ENCODE measurements at places on chromosomes 7 and 10.

- no peak for DNase-seq
Measured at GRCh38 chr10:72564596-72564995, 61.3 kb downstream of the MICU1 start.

GRCh38 chr7:40211276-40212003 is 76.6 kb downstream of the SUGCT start:
- DNase-seq: no peak

DNA sequence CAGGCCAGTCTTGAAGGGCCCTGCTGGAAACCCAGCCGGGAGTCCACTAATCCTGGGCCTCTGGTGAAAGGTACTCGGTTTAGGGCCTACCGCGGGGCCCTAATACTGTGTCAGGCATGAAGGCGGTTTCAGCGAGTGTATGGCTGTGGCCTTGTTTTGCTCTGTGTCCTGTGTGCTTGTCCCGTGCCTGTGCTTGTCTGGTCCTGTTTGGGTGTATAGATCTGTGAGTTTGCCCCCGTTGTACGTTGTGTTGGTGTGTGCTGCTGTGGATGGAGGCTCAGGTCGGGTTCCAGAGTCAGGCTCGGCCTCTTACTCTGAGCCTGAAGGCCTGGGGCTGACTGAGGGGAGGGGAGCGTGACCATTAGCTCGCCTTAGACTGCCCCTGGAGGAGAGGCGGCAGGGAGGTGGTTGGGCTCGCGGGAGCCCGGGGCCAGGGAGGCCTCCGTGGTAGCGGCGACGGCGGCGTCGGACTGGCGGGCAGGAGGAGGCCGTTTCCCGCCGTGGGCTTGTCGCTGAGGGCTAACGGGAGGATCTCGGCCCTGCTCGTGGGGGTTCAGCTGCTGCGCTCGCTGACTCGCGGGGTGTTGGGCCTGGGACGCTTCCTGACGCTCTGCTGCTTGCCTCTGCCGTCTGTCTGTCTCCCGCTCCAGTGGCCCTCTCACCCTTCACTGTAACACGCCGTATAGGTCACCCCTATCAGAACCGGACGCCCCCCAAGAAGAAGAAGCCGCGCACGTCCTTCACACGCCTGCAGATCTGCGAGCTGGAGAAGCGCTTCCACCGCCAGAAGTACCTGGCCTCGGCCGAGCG is 2.6 kb downstream of the TLX1 start:
- no peak for DNase-seq

- no peak for DNase-seq
Measured at GRCh38 chr7:145978769-145979168, 137.8 kb upstream of the CNTNAP2 start.

DNA sequence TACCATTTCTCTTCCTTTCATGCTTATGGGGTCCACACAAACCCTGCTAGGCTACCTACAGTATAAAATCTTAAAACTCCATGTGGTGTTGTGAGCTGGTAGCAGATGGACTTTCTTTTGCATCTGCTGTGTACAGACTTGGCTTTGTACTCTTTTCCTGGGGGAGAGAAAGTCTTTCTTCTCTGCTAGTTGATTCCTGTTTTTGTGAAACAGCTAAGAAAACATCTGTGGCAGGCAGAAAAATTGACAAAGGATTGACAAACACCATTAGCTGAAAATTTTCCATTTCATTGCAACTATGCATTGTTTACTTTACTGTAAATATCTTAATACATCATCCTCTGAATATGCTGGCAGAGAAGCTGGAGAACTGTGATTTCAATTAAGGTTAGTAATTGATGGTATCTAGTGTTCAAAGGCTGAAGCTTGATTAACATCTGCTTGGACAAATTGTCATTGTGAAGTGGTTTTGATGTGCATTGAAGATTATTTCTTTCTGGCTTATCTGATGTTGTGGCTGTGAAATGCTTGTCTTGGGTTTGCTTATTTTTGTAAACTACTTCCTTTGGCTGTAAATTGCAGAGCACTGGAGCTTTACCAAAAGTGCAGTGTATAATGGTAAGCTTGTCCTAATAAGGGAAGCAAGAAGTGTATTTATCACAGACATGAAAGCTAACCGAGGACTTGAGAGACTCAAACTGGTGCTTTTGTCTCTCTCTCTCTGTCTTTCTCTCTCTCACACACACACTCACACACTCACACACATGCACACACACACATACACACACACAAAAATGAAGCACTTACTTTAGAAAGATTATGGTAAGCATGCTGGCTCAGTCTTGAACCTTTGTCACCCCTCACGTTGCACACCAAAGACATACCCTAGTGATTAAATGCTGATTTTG is at the start of gene FOXP2:
Gene FOXP2 (plus strand): TSS at position 660 of the 908 bp plus-strand sequence. CDS start 11,697 bp downstream, outside the sequence.
- peak; percentile 97 for DNase-seq

DNA sequence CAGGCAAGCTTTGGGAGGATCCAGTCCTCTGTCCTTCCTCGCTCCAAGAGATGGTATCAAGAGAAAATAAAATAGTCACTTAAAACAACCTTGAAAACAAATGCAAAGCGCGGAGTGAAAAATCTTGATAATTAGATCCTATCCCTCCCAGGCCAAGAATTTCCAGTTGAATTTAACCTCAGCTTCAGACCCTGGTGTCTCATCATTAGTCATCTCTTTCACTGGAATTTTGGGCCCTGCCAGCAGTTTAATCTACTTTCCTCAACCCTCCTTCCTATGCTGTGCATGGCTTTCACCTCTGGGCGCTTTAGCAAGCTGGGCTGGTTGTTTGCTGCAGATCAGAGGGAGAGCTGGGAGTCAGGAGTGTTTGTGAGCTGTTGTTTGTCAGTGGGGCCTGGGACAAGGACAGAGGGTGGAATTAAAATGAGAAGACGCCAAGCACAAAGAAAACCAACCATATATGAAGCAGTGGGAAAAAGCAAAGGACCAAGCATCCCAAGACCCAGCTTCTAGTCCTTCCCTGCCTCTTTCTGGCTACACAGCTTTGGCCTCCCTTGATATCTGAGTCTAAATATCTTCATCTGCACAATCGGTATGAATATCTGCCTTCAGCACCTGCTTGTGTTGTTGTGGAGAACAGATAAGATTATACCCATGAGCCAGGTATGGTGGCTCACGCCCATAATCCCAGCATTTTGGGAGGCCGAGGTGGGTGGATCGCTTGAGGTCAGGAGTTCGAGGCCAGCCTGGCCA is 13.5 kb downstream of the MYOF start:
- no peak for DNase-seq

DNA sequence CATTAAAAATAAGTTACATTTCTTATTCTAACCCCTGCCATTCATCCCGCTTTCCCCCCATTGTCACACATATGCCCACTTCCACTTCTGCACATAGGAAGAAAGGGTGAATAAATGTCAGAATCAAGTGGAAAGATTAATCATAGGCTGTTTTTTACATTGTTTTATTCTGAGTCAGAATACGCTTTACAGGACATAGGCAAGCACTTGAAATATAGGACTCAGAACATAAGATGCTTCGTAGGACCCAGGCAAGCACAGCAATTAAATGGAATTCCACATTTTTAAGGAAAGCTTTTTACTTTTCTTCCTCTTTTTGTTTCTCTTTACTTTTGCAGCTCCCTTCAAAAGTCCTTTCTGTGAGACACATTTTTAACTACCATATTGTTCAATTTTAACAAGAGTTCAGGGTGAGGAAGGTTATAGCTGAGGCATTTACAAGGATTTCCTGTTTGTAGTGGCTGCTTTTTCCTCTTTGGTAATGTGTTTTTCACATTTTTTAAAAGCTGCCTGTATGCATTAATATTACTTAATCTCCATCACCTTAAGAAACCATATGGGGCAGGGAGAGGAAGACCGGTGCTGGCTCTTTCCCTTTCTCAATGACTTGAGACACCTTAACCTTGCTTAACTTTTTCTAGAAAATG is 130.0 kb downstream of the TES start:
- no peak for DNase-seq

DNA sequence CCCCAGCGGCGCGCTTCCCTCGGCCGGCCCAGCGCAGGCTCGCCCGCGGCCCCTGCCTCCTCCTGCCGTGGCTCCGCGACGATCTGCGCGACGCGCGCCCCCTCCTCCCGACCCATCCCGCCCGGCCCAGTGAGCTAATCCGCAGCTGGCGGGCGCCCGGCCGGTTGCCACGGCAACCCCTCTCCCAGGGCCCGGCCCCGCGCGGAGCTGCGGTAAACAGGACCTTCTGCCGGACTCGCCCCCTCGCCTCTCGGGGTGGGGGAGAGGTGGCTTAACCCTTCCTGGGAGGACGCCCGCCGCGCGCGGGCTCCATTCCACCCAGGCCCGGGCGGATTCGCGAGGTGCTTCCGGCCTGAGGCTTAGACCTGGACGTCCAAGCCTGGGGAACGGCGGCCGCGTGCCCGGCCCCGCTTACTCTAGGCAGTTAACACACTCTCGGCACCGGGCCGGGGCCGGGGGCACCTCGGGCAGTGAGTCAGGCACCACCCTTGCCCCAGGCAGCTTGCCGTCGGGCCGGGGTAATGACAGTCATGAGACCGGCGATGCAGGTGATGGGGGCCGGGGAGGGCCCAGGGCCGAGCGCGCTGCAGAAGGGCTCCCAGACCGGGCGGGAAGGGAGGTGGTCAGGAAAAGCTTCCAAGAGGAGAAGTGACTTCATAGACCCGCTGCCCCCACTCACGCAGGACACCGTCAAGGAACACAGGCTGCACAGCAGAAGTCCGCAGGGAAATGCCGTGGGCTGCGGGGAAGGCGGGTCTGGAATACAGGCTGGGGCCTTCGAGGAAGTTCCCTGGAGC is at the start of gene DENND2A:
Gene DENND2A (minus strand): TSS at position 87 of the 797 bp plus-strand sequence. CDS start 38,416 bp downstream, outside the sequence.
- peak; percentile 43 for DNase-seq

GRCh38 chr7:102874966-102875365 is 37.8 kb upstream of the LRRC17 start:
- no peak for DNase-seq

DNA sequence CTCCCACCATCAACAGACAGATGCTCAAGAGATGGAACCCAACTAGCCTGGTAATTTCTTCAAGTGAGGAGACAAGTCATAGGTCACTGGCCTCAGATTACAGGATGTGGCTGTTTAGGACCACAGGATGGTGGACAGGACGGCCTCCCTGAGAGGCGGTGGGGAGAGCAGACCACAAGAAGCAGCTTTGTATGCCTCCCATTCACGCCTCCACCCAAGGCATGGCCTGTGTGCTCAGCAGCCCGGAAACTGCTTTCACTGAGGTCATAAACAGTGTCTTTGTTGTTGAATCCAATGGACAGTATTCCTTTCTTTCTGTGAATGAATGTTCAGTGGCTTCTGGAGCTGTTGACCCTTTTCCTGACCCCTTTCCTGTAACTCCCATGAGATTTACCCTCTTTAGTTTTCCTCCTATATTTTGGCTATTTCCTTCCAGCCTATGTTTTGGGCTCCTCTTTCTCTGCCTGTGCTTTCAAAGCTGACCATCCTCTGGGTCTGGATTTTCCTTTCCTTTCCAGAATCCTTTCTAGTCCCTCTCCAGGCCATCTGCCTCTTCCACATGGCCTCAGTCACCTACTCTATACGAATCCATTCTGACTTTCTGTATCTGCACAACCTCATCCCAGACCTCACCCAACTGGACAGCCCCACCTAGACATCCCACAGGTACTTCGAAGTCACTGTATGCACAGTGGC is 32.4 kb upstream of the INPP5F start:
- no peak for DNase-seq

- no peak for DNase-seq
Measured at GRCh38 chr10:32516567-32517495, 70.9 kb downstream of the CCDC7 start.

DNA sequence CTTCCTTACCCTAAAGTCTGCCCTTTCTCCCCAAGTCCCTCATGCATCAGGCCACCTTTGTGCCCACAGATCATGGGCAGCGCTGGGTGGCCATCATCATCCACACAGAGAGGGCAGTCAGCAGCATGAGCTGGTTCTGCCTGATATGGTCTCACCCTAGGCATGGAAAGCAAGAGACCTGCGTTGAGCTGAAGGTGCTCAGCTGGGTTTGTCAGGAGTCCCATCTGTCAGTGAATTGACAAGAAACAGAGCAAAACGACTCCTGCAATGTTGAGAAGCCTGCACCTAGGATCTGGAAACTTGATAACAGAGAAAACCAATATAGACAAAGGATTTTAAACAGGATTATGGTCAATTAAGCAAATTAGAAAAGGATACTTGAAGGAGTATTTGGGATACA is 242.7 kb upstream of the PRSS1 start:
- DNase-seq: no peak

DNA sequence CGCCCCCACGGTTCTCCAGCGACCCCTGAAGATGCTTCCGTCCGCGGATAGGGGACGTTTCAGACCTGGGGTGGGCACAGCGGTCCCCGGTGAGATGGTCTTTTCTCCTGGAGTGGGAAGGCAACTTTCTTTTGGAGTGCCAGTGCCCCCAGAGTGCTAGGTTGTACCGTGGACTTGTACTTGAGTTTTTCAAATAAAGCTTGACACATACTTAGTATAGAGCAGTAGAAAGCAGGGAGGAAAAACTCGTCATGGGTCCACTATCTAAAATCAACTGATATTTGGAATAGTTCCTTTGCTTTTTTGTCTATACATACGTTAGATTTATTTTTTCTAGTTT is 28.4 kb downstream of the RBM20 start:
- DNase-seq: no peak

- DNase-seq: no peak
Measured at GRCh38 chr7:50640256-50640655, 75.1 kb upstream of the DDC start.

DNA sequence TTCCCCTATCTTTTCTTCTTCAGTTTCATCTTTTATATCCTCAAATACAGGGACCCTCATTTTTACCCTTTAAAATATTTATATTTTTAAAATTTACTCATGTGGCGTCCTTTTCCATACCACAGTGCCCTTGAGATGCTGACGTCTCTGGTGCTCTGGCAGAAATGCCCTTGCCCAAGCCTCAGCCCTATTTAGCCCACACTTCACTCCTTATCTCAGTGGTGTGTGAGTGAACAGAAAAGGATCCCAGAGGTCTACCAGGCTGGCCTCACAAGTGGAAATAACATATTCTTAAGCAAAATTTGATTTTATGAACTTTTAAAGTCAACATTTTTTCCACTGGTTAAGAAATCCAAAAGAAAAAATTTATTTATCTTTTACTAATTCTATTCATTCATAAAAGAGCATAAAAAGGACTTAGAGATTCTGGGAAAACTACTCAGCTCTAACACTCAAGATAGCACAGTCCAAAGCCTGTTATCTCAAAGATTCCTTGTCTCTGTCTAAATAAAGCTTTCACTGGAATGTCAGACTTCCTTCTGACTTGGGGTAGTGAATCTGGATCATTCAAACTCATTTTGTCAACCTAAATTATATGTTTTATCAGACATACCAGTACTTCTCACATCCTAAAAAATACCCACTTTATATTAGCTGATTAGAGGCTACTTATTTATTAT is at the start of gene NEBL:
Gene NEBL (minus strand): TSS at position 166 of the 680 bp plus-strand sequence. CDS start 106 bp downstream, at position 60.
- DNase-seq: no peak

Data from DMS 273 treated with DMSO at 0.1 percent for 48 hours (cell line).